ENCODE measurements at places on chromosomes 11 and 22.
A peak's percentile ranks its signal among the peaks of the same experiment; 100 is the strongest.

DNA sequence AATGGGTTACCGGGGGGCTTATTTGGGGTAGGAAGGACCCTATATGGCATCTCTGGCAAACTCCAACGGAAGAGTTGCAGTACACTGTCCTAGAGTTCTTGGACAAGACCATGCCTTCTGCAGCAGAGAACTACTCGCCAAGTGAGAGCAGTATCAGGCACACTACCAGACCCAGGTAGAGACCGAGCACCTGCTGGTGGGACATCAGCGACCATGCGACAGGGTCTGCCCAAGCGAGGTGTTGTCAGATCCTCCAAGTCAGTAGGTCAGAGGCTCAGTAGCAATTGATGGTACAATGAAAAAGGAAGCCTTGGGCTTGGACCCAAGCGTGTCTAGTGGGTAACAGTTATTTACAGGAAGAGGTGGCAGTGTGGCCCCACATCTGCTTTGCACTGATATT is 3.1 kb upstream of the CHKB start:
- DNase-seq = no peak

- no peak for DNase-seq
These were observed 189.7 kb upstream of the TMEM45B start for GRCh38 chr11:129625930-129626329.

DNA sequence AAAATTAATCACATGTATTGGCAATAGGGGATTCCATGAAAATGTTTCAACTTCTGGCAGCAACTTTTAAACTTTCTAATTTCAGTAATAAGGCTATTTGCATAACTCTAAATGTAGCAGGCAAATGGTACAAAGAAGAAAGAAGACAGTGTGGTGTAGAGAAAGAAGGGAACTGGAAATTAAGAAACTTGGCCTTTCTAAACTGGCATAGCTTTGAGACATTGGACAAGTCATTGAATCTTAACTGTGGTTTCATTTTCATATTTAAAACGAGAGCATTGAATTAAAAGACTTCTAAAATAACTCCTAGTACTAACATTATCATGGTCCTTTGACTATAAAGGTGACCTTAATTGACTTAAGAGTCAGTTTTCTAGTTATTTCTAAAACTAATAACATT is 125.0 kb downstream of the UVRAG start:
- no peak for DNase-seq

DNA sequence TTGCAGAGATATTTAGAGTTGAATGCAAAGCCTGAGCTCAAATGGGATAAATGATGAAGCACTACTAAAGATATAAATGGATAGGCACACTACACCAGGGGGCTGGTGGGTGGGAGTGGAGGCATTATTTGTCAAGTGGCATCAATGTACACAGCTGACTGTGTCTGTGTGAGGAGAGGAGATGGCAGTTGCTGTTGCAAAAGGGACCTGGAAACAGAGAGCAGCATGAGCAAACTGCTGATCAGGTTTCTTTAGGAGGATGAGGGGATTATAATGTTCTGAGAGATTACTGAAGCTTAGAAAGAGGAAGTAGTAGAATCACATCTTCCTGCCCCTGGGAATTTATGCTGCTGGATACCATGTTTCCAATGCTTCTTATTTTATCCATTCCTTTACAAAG is 39.4 kb upstream of the LIN7C start:
- DNase-seq = no peak

GRCh38 chr22:22463855-22464540 is 44.5 kb downstream of the ZNF280B start:
- DNase-seq = peak; percentile 35

- no peak for DNase-seq
These were observed 690 bp downstream of the CSNK1E start for GRCh38 chr22:38316364-38317121.
